ENCODE measurements at places on chromosomes 12 and 14. TPM values are rescaled to one million over a fixed set of nuclear protein-coding genes. Genes with fewer than 3 reads are reported as not detected.

The HOXC12 gene
- total RNA-seq: not detected

The ADAM20 gene
- total RNA-seq: 0.65 TPM

The HOXC9 gene
- total RNA-seq: 0.19 TPM

The FAR2 gene
- total RNA-seq: 66.6 TPM

The SERPINA5 gene
- 0.19 TPM for total RNA-seq

Data from vein endothelial cell (primary cell).